8988T (cell line): ENCODE measurements at places on chromosomes 11 and 22.

GRCh38 chr22:39478441-39478850, 21.6 kb downstream of the MGAT3 start:
- DNase-seq: no peak

GRCh38 chr11:28838741-28839140, 730.6 kb downstream of the METTL15 start:
- no peak for DNase-seq

DNA sequence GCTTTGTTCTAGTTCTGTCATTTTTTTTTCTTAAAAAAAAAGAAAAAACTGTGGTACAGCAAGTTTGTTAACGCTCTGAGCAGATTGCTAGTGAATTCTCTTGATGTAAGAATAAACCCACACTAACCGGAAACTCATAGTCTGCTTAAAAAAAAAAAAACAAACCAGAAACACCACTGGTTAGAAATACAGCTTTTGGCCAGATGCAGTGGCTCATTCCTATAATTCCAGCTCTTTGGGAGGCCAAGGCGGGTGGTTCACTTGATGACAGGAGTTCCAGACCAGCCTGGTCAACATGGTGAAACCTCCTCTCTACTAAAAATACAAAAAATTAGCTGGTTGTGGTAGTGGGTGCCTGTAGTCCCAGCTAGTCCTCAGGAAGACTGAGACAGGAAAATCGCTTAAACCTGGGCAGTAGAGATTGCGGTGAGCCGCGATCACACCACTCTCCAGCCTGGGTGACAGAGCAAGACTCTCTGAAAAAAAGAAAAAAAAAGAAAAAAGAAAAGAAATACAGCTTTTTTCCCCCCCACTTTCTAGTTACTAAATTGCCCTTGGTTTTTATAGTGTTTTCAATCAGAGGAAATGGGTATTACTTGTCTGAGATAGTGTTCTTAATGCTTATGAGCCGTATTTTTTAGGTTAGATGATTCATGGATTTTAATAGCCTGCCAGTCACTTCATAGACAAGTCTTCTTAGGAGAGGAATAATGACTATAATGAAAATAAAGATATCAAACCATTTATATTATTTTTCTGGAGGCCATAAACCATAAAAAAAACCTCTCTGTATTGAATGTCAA, 222.8 kb downstream of the DDX10 start:
- DNase-seq: no peak

GRCh38 chr22:39351689-39352214, 2.0 kb downstream of the SYNGR1 start:
- DNase-seq: peak; percentile 14

GRCh38 chr11:95556342-95557163, 233.0 kb downstream of the FAM76B start:
- DNase-seq: no peak

- DNase-seq: no peak
Observed at GRCh38 chr11:10287766-10288715, 6.0 kb downstream of the SBF2 start.

DNA sequence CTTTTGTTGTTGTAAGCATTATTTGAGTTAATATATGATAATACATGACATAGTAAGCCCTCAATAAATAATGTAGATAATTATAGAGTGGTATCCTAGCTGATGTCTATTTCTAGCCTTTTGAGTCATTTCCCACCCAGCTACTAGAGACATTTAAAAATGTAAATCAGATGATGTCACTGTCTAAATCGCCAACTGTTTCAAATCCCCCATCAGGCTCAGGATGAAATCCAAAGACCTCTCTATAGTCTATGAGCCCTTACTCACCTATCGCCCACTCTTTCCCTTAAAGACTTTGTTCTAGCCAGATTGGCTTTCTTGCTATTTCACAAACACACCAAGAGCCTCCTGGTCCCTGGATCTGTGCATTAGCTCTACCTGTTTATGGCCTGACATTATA, 135.4 kb upstream of the PLET1 start:
- no peak for DNase-seq
